ENCODE measurements at places on chromosomes 5 and 9.

GRCh38 chr5:39661026-39661779 lies 236.4 kb upstream of the DAB2 start:
- DNase-seq, result no peak

DNA sequence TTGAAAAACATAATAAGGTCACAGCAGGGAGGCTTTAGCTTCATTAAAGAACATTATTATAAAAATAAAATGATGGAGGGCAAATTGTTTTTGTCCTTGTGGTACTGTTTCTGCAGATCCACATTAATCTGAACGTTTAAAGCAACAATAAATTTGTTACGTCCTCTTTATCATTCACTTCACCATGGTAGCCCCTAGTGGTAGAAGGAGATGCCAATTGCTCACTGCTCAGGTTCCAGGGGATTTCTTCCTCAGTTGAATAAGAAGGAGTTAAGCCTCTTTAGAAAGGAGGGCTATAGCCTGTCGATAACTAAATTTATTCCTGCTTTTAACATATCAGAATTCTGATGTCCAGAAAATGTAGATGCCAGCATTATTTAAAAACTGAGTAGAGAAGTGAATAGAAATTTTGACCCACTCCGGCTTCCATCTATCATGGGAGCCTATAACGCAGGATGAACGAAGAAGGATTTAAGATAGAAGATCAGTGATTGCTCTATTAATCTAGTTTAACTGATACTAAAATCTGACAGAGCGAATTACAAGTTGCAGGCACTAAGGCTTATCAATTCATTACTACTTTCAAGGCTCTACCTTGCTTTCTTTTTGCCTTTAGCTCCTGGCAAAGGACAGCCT lies 692.3 kb downstream of the PTPRD start:
- no peak for DNase-seq

DNA sequence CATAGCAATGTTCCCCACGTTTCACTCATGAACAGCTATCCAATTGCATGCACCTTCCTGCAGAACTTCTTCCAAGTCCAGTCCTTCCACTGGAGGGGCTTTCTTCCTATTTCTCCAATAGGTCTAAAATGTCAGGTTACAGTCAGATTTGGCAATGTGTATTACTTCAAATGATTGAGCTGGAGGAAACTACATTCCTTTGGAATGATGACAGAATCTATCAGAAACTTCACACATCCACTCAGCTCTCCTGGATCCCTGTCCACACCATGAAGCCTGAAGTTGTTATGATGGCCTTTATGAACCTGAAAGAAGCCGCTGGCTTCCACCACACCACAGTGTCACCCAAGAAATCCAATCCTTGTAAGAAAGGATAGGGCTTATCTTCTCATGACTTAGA lies 32.2 kb downstream of the FBXW2 start:
- no peak for DNase-seq

GRCh38 chr5:169225830-169226356 lies 75.0 kb downstream of the SLIT3 start:
- DNase-seq, result no peak

- no peak for DNase-seq
These were observed 304.6 kb upstream of the DMRT1 start for GRCh38 chr9:536597-537511.
